Osteoblast (primary cell): ENCODE measurements at places on chromosomes 13 and 19. TPM values are rescaled to one million over a fixed set of nuclear protein-coding genes. Genes with fewer than 3 reads are reported as not detected.

- no peak overlapping the region for H3K27ac ChIP-seq
- no peak for DNase-seq
- H3K36me3 ChIP-seq = no peaks in the 10 kb centered on the region
- H3K27me3 ChIP-seq = no peaks in the 10 kb centered on the region
- H3K4me1 ChIP-seq = no peaks in the 10 kb centered on the region
- H3K4me3 ChIP-seq = no peak overlapping the region
Observed at GRCh38 chr13:58081301-58081820, 449.8 kb downstream of the PCDH17 start.

GRCh38 chr19:49795615-49796014 lies 17.5 kb downstream of the FUZ start:
- H3K4me1 ChIP-seq = no peaks in the 10 kb centered on the region
- no peak for DNase-seq
- H3K27me3 ChIP-seq = no peaks in the 10 kb centered on the region
- H3K27ac ChIP-seq = no peak overlapping the region

- no peaks in the 10 kb centered on the region for H3K27me3 ChIP-seq
- DNase-seq = no peak
- no peak overlapping the region for H3K4me3 ChIP-seq
- no peaks in the 10 kb centered on the region for H3K36me3 ChIP-seq
Observed at GRCh38 chr13:79314652-79315051, 91.4 kb downstream of the RBM26 start.

- DNase-seq = no peak
- H3K27ac ChIP-seq = no peak overlapping the region
- H3K27me3 ChIP-seq = peaks cover 1% of the 10 kb centered on the region
- no peaks in the 10 kb centered on the region for H3K4me1 ChIP-seq
- no peaks in the 10 kb centered on the region for H3K36me3 ChIP-seq
Observed at GRCh38 chr13:24107955-24108614, 52.4 kb upstream of the SPATA13 start.

DNA sequence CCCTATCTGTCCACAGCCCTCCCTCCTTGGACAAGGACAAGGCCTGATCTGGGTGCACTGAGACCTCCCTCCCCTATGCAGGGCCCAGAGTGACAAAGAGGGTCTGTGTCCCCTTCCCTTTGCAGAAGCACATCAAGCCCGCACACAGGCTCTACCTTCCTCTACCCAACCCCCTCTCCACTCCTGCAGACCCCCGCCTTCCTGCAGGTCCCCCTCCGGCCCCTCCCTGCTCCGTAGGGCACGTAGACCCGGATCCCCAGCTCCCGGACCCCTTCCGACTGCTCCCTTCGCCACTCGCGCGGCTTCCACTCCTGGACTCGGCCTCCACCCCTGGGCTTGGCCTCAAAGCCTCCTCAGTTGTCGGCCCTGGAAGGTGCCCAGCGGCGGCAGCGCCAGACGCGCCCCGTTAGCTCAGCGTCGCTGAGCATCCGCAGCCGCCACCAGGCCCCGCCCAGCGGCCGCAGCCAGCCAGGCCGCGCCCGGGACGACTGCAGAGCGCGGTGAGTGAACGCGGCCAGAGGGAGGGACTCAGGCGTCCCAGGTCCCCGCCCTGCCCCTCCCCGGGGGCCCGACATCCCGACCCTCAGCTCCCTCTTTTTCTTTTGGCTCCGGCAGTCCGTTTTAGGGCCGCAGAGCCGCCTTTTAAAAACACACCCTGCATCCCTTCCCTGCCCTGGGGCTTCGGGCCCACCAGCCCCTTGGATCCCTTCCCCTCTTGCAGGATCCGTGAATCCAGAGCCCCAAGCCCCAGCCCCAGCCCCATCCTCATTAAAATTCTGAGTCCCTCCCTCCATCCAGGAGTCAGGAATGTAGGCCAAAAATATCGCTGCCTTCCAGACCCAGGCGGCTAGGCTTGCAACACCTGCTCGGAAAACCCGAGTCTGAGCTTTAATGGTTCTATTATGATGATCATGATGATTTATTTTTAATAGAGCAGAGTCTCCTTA lies 1.5 kb upstream of the MYADM start:
- H3K27me3 ChIP-seq = no peaks in the 10 kb centered on the region
- peaks cover 15% of the 10 kb centered on the region for H3K4me1 ChIP-seq
- H3K36me3 ChIP-seq = peaks cover 2% of the 10 kb centered on the region
- H3K4me3 ChIP-seq = peak overlapping the region; percentile 68
- DNase-seq = peak; percentile 90
- H3K27ac ChIP-seq = peak overlapping the region; percentile 98

GRCh38 chr19:33859016-33859415 lies 62.3 kb downstream of the KCTD15 start:
- H3K4me3 ChIP-seq = no peak overlapping the region
- no peaks in the 10 kb centered on the region for H3K4me1 ChIP-seq
- H3K27me3 ChIP-seq = no peaks in the 10 kb centered on the region
- DNase-seq = no peak

ZNF154 gene
- total RNA-seq = 6.8 and 7.6 TPM in 2 replicates

RGL3 gene
- total RNA-seq = 0.29 and 0.36 TPM in 2 replicates

GRCh38 chr13:36353001-36353400 lies 6.8 kb upstream of the SPART start:
- no peaks in the 10 kb centered on the region for H3K36me3 ChIP-seq
- no peak overlapping the region for H3K4me3 ChIP-seq
- no peaks in the 10 kb centered on the region for H3K27me3 ChIP-seq
- no peak overlapping the region for H3K27ac ChIP-seq
- no peaks in the 10 kb centered on the region for H3K4me1 ChIP-seq

TSKS gene
- not detected in 2 replicates for total RNA-seq

GRCh38 chr13:19836472-19836871 lies 27.0 kb downstream of the ZMYM5 start:
- H3K4me3 ChIP-seq = no peak overlapping the region
- no peak overlapping the region for H3K27ac ChIP-seq
- no peaks in the 10 kb centered on the region for H3K27me3 ChIP-seq
- no peak for DNase-seq
- H3K4me1 ChIP-seq = peaks cover 15% of the 10 kb centered on the region
- H3K36me3 ChIP-seq = peaks cover 44% of the 10 kb centered on the region

ACP7 gene
- total RNA-seq = 0.29 TPM in 1 of 2 replicates, not detected in the other

GRCh38 chr19:5932609-5933262 lies 18.7 kb downstream of the CAPS start:
- H3K27ac ChIP-seq = no peak overlapping the region
- H3K4me1 ChIP-seq = peaks cover 17% of the 10 kb centered on the region
- peaks cover 76% of the 10 kb centered on the region for H3K36me3 ChIP-seq
- DNase-seq = no peak
- no peak overlapping the region for H3K4me3 ChIP-seq

VSTM2B gene
- not detected in 2 replicates for total RNA-seq

- no peaks in the 10 kb centered on the region for H3K36me3 ChIP-seq
- peak within 1 kb of the TSS; percentile 42 for H3K27ac ChIP-seq
- peaks cover 14% of the 10 kb centered on the region for H3K4me1 ChIP-seq
- no peaks in the 10 kb centered on the region for H3K27me3 ChIP-seq
Observed at GRCh38 chr13:49585220-49586157, at the start of gene RCBTB1. TSS of gene RCBTB1 (minus strand) at chr13:49585558. CDS start at chr13:49567279, 18,279 bp downstream.

DNA sequence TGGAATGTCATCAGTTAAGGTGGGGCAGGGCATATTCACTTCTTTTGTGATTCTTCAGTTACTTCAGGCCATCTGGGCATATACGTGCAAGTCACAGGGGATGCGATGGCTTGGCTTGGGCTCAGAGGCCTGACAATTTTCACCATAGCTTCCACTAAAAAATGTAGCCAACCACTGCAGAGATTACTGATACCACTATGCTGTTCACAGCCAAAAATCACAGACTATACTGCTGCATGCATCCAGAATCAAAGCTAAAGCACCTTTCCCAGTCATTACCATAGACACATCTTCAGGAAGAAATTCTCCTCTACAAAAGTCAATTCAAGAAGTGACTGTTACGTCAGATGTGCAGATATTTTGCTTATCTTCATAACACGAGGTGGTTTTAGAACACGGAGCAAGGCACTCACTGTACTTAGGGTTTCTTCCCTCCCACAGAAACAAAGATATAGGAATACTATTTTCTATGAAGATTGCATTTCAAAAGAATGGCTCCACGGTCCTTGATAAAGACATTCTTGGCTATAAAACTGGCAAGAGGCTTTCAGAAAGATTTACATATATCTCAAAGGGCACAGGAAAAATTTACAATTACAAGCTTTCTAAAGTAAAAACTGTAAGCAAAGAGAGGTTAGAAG lies 1556.6 kb upstream of the PRR20A start:
- no peak overlapping the region for H3K27ac ChIP-seq
- no peaks in the 10 kb centered on the region for H3K4me1 ChIP-seq
- no peaks in the 10 kb centered on the region for H3K36me3 ChIP-seq
- H3K27me3 ChIP-seq = no peaks in the 10 kb centered on the region
- H3K4me3 ChIP-seq = no peak overlapping the region
- DNase-seq = peak; percentile 18

OR7C1 gene
- total RNA-seq = not detected in 2 replicates

- H3K27me3 ChIP-seq = no peaks in the 10 kb centered on the region
- no peak overlapping the region for H3K4me3 ChIP-seq
- no peaks in the 10 kb centered on the region for H3K36me3 ChIP-seq
- DNase-seq = no peak
- no peaks in the 10 kb centered on the region for H3K4me1 ChIP-seq
Observed at GRCh38 chr13:76668141-76668540, 218.1 kb downstream of the KCTD12 start.

TSHZ3 gene
- total RNA-seq = 7.6 and 9.4 TPM in 2 replicates

DNA sequence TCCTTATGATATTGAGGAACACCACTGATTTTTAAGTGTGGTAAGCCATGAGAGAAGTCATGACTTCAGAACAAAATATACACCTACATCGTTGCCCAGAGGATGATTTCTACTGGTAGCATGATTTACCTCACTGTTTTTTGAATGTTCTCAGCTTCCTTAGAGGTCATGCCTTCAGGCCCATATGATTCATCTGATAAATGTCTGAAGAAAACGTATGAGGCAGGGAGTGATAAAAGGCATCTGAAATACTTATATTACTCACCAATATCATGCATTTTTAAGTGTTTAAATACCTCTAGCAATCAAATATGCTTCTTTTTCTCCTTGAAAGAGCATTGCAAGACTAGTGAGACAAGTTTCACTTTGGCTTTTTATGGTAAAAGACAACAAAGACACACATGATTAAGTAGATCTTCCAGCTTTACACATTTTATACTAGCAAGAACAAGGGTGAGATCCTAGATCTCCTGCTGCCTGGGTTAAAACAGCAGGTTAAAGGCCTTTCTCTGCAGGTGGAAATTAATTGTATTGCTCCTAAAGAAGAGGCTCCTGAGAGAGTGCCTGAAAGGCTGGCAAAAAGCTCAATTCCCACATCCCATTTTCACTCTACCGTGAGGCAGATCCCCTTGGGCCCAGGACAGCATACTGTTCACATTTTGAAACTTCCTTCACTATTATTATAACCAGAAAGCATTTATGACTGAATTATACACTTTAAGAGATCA lies 432.4 kb downstream of the SLITRK1 start:
- H3K27ac ChIP-seq = peak overlapping the region; percentile 24
- DNase-seq = no peak
- no peak overlapping the region for H3K4me3 ChIP-seq

DNA sequence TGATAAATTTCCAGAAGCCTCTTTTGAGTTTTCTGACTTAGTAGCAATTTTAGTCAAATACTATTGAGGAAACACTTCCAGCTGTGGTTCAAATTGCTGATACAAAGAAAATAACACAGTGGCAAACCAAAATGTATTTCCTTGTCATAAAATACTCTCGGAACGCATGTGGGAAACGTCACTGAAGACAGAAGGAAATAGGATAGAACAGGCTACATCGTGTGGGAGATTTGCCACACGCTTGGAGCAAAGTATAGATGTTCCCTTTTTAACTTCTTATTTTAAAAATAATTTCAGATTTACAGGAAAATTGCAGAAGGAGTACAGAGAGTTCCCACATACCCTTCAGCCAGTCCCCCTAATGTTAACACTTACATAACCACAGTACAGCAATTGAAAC lies 88.8 kb downstream of the ING1 start:
- no peaks in the 10 kb centered on the region for H3K36me3 ChIP-seq
- no peak for DNase-seq
- H3K27me3 ChIP-seq = peaks cover 4% of the 10 kb centered on the region
- no peak overlapping the region for H3K27ac ChIP-seq

- peak; percentile 34 for DNase-seq
- H3K27me3 ChIP-seq = no peaks in the 10 kb centered on the region
- no peak overlapping the region for H3K27ac ChIP-seq
- no peaks in the 10 kb centered on the region for H3K4me1 ChIP-seq
Observed at GRCh38 chr19:28010656-28011055, 1202.3 kb downstream of the UQCRFS1 start.

DNA sequence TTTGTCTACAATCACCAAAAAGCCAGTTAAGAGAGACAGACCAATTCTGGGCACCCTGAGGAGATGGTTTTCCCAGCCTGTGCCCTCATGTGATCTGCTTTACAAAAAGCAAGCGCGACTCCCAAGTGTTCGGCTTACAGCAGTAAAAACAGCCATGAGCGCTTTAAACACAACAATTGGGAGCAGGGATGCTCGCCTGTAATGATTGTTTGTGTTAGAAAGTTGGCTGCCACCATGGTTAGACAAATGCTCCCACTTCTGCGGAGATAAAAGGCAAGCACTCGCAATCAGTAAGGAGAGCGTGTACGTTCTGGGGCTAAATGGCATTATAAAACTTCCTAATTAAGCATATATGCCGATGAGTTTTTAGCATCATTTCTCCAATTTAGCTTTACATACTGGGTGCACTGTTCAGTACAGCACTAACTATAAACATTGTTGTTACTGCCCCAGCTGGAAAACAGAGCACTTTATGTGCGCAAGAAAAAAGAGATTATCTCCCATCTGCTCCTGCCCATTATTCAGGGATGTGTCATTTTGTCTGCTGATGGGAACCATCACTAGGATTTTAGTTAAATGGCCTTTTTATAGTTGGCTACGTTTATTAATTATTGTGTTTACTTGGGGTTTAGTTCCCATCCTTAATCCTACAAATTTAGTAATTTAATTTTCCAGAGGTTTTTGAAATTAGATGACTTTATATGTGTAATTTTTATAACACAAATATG lies 309.3 kb upstream of the MAB21L1 start:
- H3K27ac ChIP-seq = no peak overlapping the region
- no peaks in the 10 kb centered on the region for H3K36me3 ChIP-seq

SPC24 gene
- total RNA-seq = 5.4 and 6.5 TPM in 2 replicates

DNA sequence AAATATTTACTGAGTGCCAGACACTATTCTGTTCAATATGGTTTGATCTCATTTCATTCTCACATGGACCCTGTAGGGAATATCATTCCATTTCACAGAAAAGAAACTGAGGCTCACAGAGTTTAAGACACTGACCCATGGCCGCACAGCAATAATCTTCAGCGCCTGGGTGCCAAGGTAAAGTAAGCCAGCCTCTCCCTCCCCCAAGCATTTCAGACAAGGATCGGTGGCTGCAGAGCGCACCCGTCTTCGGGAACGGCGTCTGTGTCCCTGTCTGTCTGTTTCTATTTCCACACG lies 4.3 kb upstream of the PDE4A start:
- no peaks in the 10 kb centered on the region for H3K36me3 ChIP-seq
- peak overlapping the region; percentile 68 for H3K27ac ChIP-seq
- peaks cover 30% of the 10 kb centered on the region for H3K4me1 ChIP-seq
- peak overlapping the region; percentile 85 for H3K4me3 ChIP-seq

GRCh38 chr19:48480183-48480557 lies 11.0 kb downstream of the CYTH2 start:
- peaks cover 27% of the 10 kb centered on the region for H3K4me1 ChIP-seq
- H3K36me3 ChIP-seq = peaks cover 31% of the 10 kb centered on the region
- H3K27ac ChIP-seq = peak overlapping the region; percentile 58
- H3K4me3 ChIP-seq = peak overlapping the region; percentile 73
- peak; percentile 87 for DNase-seq
